ENCODE measurements at places on chromosomes 13 and 19.

DNA sequence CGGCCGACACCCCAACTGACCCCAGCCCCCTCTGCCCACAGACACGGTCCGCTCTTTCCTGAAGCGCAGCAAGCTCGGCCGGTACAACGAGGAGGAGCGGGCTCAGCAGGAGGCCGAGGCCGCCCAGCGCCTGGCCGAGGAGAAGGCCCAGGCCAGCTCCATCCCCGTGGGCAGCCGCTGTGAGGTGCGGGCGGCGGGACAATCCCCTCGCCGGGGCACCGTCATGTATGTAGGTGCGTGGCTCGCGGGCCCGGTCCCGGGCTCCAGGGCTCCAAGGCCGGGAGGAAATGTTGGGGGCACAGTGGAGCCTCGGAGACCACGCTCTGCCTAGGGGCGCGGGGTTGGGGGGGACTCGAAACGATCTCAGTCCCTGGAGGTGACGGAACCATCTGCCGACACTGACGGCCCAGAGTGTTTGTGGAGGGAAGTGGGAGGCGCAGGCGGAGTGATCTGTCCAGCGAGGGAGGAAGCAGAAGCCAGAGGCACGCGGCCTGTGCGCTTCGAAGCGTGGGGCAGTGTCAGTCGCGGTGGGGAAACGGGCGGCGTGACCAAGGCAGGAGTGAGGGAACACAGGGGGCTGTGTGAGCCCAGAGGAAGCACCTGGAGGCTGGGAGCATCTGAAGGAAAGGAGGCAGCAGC, 6.3 kb downstream of the TBCB start:
- DNase-seq = no peak

GRCh38 chr13:48961379-48961778, 14.3 kb upstream of the FNDC3A start:
- DNase-seq = no peak

GRCh38 chr13:20182231-20182846, 10.4 kb downstream of the GJB2 start:
- DNase-seq = peak; percentile 77

- no peak for DNase-seq
Measured at GRCh38 chr19:31506102-31506501, 156.9 kb upstream of the TSHZ3 start.

- no peak for DNase-seq
Measured at GRCh38 chr13:48275507-48275906, 28.0 kb upstream of the RB1 start.

DNA sequence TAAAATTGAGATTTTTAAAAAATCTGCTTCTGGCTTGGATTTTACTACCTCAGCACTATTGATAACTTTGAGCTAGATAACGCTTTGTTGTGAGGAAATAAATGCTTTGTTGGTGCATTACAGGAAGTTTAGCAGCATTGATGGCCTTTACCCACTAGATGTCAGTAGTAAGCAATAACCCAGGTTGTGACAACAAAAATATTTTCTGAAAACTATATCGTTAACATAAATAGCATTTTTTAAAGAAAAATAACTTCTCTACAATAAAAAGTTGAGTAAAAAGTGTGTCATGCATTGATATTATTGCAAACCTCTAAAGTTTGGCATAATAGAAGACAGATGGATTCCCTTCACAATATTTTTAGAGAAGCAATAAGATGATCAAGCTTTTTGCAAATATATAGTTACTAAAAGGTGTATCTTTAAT, 1246.5 kb downstream of the UQCRFS1 start:
- DNase-seq = no peak

GRCh38 chr13:30866677-30867076, 39.4 kb upstream of the MEDAG start:
- DNase-seq = no peak

GRCh38 chr13:76461999-76462398, 424.2 kb downstream of the KCTD12 start:
- no peak for DNase-seq

GRCh38 chr13:113157206-113157928, 1.1 kb upstream of the PROZ start:
- DNase-seq = no peak

- DNase-seq = peak; percentile 75
Measured at GRCh38 chr19:1863638-1864479, 480 bp upstream of the KLF16 start.

GRCh38 chr19:50508843-50509190, 2.2 kb downstream of the JOSD2 start:
- no peak for DNase-seq

DNA sequence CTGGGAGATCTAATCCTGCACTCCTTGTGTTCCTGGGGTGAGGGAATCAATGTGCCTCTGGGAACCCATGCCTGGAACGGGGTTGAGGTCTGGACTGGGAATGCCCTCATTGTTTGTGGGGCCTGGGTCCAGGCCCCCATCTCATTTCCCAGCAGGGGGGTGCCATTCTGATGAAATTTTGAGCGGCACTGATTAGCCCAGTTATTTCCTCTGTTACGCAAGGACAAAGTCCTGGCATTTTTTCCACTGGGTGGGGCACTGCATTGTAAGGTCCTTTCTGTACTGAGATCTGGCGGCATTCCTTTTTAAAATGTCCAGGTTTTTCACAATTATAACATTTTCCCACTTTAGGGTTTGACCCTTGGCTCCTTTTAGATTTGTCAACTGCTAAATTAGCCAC, 14.8 kb downstream of the FPR3 start:
- no peak for DNase-seq

GRCh38 chr13:39915418-39915817, 260.0 kb downstream of the COG6 start:
- DNase-seq = no peak

GRCh38 chr13:40518481-40518882, 148.0 kb downstream of the FOXO1 start:
- DNase-seq = no peak

DNA sequence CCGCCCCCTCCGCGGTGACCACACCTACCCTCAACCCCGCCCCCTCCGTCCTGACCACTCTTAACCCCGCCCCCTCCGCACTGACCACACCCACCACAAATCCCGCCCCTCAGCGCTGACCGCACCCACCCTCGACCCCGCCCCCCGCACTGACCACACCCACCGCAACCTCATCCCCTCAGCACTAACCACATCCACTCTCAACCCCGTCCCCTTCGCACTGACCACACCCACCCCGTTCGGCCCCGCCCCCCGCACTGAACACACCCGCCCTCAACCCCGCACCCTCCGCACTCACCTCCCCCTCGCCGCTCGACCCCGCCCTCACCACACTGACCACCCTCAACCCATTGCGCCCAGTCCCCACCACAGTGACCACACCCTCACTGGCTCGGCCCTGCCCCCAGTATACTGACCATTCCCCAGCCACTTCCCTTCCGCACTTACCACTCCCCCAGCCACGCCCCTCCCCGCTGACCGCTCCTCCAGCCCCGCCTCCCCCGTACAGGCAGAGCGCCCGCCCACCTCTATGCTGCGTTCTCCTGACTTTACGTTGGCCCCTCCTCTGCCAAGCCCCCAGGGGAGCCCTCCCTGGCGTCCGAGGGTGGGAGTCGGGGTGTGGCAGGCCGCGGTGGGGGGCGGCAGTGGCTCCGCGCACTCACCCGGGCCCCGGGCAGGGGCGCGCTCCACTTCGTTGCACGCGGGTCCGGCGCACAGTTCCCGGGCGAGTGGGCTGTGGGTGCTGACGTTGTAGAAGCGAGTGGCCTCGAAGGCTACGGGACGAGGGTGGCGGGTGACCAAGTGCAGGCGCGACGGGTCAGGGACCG, 8.4 kb downstream of the F2RL3 start:
- no peak for DNase-seq

- DNase-seq = no peak
Measured at GRCh38 chr19:52659013-52659412, 20.9 kb upstream of the ZNF83 start.

DNA sequence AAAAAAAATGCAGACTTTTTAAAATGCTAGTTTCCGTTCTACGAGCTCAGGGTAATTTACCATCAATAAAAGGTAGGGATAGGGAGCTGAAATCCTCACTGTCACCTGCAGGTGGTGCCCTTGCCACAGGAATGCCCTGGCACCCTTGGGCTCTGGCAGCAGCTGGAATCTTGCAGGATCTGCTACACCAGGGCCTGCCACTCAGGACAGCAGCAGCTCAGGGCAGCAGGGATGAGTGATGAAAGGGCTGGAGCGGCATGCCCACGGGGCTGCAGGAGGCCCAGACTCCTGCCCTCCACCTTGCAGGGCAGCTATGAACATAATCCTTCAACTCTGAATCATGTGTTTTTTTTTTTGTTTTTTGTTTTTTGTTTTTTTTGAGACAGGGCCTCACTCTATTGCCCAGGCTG, 54.0 kb downstream of the GNG7 start:
- DNase-seq = peak; percentile 40

DNA sequence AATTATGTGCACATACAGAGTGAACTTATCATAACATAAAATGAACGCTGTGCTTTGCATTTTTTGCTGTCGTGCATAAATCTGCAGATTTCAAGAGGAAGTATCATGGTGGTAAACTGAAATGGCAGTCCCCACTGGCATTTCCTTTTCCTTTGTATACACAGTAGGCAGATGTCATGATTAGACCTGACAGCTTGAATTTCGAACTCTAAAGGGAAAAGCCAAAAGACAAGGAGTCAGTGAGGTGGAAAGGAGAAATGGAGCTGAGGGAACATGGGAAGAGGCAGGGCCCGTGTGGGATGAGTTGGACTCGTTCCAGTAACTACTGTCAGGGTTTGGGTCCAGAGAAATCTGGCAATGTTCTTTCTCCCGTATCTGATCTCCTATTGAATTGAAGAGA, 454.1 kb upstream of the SGCG start:
- DNase-seq = no peak

DNA sequence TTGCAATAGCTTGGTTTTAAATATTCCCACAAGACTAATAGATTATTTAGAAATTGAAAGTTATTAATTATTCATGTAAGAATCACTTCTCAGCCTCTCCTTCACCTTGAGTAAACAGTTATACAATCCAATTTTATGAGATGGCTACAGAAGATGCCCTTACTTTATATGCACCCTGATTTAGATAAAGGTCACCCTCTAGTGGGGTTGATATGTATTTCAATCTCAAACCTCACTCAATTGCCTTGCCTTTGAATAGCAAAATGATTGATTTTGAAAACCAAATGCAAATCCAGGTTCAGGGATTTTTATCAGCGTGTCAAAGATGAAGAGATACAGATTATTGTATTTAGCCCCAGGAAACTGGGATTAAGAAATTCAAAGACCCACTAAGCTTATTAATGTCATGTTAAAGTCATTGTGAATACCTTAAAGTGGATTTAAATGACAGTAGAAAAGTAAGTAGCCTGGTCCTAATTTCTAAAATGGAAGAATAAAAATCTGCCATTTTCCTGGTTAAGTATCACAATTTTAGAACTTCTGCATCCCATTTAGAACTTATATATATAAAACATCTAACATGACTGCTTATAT, 305.1 kb downstream of the ITGBL1 start:
- DNase-seq = peak; percentile 11

DNA sequence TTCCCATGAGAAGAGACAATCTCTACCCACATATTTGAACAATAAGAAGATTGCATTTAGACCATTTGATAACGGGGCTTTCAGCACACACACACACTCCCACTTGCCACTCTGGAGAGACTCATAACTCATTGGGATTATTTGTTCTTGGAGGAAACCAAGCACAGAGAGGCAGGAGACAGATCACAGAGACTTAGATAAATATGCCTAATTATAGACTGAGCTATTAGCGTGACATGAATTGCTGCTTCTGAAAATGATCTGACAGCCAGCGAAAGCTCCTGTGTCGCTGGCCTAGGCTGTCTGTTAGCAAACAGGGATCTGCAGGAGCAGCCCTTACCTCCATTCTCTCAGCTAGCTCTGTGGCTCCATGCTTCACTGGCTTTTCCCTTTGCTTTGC, 111.4 kb downstream of the CCNA1 start:
- no peak for DNase-seq

- DNase-seq = no peak
Measured at GRCh38 chr19:38657633-38658222, 10.3 kb downstream of the ACTN4 start.

- no peak for DNase-seq
Measured at GRCh38 chr19:38134540-38135149, 89.4 kb downstream of the DPF1 start.

DNA sequence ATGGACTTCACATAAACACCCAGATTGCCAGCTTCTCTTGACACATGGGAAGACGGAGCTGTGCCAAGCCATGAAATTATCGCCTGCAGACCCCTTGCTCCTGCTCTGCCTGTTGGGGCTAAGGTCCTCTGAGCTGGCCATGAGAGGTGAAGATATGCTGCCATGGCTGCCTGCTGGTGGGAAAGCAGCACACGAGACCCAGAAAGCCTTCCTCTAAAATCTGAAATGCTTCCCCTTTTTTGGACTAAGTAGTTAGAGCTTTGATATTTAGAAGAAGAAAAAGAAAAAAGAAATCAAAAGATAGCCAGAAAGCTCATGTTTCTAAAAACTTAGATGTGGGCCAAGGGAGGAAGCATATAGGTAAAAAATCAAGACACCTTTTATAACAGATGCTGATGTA, 11.2 kb downstream of the WDFY2 start:
- no peak for DNase-seq

DNA sequence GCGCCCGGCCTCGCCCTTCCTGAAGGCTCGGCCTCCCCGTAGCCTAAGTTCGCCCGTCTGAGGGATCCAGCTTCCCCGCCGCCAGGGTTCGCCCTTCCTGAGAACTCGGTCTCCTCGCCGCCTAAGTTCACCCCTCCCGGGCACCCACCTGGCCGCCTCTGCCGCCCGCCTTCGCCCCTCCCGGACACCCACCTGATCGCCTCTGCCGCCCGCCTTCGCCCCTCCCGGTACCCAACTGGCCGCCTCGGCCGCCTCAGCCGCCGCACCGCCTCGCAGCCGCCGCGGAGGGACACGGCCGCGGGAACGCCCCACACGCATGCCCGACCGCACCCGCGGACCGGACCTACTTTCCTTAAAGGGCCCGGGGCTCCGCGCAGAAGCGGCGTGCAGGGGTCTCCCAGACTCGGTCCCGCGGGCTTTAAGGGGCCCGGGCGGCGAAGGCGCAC, at the start of gene MOB3A:
MOB3A (minus strand) TSS at position 293 of the 446 bp plus-strand sequence. CDS start 17,766 bp downstream, outside the sequence.
- DNase-seq = peak; percentile 71

- DNase-seq = no peak
Measured at GRCh38 chr19:33546656-33547055, 25.1 kb upstream of the PEPD start.

- no peak for DNase-seq
Measured at GRCh38 chr19:11142528-11143171, 12.9 kb downstream of the SPC24 start.

DNA sequence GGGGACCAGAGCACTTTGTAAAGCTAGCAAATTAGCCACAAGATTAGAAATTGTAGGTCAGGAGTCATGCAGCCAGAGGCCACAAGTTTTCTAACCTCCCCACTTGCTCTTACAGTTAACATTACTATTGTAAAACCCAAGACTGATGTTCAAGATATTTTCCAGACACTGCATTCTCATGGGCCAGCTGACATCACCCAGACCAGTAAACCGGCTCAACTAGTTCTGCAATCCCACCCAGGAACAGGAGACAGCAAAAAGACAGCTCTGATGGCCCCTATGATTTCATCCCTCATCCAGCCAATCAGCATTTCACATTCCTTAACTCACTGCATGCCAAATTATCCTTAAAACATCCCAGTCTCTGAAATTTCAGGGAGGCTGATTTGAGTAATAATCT, 178.5 kb downstream of the PRR20E start:
- no peak for DNase-seq
